ENCODE measurements at places on chromosomes 4 and X.

DNA sequence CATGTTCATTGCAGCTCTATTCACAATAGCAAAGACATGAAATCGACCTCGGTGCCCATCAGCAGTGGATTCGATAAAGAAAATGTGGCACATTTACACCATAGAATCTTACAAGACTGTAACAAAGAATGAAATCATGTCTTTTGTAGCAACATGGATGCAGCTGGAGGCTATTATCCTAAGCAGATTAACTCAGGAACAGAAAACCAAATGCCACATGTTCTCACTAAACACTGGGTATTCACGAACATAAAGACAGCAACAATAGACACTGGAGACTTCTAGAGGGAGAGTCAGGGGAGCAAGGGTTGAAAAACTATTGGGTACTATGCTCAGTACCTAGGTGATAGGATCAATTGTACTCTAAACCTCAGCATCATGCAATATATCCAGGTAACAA, 180.5 kb downstream of the PPP1R2C start:
- no peak for DNase-seq

GRCh38 chr4:10582059-10582686, 102.4 kb downstream of the CLNK start:
- no peak for DNase-seq

DNA sequence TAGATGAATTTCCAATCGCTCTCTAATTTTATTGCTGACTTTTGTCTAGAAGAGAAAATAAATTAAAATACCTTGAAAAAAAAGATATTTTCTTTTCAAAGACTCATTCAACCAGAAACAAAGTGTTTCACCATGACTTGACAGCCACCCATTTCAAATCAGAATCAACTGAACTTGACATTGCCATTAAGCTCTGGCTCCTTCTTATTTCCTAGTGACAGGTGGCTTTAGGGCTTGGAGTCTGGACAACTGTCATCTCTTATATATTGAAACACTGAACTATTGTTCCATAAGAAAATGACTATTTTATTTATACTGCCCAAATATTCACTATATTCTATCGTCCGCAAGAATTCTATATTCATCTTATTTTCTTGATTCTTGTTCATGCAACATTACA, 229.2 kb downstream of the SLC39A8 start:
- no peak for DNase-seq

DNA sequence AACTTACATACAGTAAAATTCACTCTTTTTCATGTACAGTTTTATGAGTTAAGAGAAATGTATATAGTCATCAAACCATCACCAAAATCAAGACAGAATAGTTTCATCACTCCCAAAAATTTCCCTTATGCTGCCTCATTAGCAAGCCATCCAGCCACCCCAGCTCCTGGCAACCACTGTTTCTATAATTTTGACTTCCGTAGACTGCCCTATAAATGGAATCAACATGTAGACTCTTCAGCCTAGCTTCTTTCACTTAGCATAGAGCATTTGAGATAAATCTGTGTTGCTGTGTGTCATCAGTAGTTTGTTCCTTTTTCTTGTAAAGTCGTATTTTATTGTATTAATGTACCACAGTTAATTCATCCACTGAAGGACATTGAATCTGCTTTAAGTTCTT, 23.2 kb downstream of the HDX start:
- DNase-seq: no peak

DNA sequence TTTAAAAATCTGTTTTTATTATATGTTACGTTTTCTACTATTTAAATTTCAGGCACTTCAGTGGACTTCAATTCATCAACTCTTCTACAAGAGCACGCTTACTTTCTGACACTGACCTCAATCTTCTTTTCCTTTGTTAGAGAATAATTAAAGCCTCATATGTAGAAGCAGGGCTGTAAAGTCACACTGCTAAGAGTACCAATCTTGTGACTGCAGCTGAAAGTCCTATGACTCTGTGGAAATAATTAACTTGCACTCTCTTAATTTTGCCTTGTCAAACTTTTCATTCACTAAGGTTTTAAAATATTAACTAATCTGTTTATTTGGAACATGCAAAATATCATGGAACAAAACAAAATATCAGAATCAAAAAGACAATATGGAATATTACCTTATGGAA, 498.1 kb downstream of the PCDH10 start:
- DNase-seq: no peak

Data from H1 (cell line).